ENCODE measurements at places on chromosomes 13 and 19.

GRCh38 chr13:112346173-112346898, 29.8 kb upstream of the SPACA7 start:
- DNase-seq, result no peak

- no peak for DNase-seq
Observed at GRCh38 chr13:111130116-111130508, 15.0 kb downstream of the ARHGEF7 start.

DNA sequence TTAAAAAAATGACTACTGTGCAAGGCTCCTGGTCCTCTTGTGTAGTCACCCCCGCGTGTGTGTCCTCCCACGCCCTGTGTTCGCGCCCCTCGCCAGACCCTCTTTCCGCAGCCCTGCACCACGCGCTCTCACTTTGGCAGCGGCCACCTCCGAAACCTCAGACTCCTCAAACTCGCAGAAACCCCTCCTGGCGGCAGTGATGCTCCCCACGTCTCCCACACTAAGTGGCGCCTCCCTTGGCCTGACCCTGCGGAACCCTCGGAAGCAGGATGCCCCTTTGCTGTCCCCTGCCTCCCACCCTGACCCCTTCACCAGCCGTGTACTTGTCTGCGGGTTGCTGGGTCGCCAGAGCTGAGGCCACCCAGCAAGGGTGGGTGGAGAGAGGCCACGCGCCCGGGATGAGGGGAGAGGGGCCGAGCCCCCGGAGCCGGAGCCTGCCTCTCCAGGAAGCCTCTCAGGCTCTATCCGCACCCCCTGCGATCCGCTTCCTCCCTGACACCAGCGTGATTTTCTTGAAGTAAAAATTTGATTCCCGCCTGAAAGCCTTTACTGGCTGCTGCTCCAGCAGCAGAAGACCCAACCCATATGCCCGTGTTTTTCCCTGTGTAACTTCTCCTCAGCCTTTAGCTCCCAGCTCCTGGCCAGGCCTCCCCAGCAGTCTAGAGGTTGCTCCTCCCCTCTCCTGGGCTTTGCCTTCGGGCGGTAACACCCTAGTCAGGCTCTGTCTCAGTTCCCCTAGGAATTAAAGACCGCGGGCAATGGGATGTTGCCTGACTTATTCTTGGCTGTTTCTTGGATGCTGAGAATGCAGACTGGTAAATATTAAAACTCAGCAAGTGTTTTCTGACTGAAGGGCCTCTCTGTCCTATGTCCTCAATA, 55.2 kb downstream of the MIPEP start:
- no peak for DNase-seq

DNA sequence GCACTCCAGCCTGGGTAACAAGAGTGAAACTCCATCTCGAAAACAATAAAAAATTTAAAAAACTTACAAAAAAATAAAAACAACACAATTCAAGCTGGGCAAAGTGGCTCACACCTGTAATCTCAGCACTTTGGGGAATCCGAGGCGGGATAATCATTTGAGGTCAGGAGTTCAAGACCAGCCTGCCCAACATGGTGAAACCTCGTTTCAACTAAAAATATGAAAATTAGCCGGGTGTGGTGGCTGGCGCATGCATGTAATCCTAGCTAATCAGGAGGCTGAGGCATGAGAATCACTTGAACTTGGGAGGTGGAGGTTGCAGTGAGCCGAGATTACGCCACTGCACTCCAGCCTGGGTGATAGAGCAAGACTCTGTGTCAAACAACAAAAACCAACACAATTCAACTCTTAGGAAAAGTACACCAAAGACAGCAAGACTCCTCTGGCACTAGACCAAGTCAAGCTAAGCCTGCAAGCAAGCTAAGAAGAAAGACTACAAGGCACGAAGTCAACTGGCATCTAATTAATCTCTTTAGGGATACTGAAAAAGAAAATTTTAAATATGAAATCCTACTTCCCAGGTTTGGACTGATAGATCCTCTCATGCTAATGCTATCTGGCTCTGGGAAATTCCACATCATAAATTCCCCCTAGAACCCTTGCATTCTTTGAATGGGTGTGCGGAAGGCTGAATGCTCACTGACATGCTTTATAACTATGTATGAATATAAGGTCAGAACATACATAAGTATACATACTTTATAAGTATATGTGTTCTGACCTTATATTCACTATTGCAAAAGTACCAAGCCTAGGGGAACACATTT, 7.9 kb downstream of the PBX4 start:
- no peak for DNase-seq

DNA sequence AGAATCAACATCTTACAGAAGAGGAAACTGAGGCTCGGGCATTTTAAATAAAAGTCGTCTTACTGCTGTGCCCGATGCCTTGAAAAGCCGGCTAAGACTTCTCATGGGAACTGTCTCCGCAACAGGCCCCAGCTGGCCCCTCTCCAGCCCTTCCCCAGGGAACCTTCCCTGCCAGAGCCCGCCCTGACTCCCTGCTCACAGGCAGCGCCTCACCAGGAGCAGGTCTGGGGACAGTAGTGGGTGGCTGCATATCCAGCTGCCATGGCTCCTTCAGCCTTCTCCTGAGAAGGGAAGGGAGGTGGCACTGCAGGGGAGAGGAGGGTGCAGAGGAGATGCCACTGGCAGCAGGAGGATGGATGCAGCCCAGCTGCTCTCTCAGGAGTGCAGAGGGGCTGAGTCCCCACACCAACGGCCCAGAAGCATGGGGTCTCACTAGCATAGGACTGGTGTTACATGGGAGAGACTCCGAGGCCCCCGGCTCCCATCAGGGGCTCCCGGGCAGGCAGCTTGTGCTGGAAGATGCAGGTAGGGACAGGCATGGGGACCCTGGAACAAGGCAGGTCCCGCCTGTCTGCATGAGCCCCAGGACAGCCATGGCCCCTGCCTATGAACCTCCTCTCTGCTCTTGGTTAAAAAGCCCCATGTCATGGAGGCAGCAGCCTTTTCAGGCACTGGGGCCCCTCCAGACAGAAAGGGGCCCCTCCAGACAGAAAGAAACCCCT, 216.4 kb upstream of the SGCG start:
- no peak for DNase-seq

Data from stimulated activated CD8-positive, alpha-beta memory T cell treated with anti-CD3 and anti-CD28 coated beads, Interleukin-4, amount 100 ng/mL, for 1 hour (primary cell).